ENCODE measurements at places on chromosomes 7 and 10.

DNA sequence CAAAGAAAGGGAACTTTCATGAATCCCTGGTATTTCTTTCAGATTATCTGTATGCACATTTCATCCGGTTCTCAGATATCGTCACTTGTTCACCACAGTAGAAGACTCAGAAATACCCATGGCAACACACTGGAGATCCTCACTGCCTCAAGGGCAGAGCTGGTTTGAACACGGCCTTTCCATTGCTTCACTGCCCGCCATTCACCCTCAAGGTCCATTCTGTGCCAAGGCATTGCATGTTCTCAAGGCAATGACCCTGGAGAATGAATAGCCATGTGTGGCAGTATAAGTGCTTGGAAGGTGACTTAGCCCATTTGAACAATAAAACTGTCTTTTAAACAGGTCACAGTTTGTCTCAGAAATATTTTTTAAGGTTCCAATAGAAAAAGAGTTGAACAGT lies 606.5 kb downstream of the IPMK start:
- DNase-seq = no peak

DNA sequence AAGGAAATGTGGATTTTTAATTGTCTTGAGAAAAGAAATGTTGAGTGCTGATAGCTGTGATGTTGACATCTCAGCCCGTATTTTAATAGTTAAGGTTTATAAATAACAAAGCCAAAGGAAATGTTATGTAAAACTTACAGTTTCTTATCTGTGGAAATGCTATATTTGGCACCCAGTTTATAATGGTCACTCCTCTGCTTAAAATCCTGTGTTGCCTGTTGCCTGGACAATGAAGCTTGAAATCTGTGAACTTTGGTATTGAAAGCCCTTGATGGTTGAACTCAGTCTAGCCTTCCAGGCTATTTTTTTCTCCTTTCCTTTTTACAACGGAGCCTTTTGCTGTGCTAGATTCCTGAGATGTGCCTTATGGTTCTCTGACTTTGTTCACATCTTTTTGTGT lies 46.5 kb downstream of the MCU start:
- no peak for DNase-seq

DNA sequence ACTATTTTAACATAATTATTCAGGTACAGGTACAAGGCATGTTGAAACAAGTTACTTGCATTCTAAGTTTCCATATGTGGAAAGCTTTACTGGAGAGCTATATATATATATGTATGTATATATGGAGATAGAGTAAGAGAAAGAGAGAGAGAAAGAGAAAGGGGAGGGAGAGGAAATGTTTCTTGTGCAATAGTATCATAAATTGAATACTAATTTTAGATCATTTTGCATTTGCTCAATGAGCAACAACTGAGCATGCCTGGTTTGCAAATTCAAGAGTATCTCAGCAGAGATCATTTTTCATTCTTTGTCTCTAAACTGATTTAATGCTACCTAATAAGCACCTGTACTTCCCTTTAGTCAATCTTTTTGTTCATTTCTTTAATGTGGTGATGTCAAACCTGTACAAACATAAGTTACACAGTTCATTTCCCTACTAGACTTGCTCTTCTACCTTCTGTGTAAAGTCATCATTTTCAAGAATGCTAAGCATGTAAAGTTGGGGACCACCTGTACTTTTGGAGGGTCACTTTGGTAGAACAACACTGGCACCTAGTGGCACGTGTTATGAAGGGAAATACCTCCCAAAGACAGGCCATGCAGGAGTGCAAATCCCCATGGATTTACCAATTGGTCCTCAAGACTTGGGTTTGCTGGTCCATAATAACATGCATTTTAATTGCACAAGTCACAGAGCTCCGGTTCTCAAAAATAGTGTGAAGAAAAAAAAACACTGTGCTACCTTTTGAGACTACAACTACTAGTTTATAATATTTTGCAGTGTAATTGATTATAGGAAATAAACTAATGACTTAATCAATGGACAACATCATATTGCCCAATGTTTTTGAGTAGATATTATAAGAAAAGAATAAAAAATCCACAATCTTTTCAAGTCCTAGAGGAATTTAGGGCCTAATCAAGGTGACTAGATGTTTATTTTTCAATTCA lies 431.2 kb upstream of the IGFBP3 start:
- DNase-seq = no peak

DNA sequence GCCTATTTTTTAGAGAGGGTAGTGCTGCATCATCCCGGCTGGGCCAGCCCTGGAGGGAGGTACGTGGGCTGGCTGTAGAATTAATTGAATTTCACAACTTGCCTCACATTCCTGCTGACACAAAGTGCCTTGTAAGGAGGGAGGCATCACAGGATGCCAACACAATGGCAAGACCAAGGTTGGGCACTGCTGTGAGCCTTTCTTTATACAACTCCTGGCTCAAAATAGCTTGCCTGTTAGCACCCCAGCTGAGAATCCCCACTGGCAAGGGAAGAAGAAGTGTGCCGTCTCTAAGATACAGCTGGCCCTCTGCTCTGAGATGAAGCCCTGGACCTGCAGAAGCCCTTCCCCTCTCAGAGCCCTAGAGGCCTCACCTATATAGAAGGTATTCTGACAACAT lies 873.9 kb downstream of the GRID1 start:
- no peak for DNase-seq

GRCh38 chr7:15305002-15305600 lies 256.7 kb downstream of the AGMO start:
- no peak for DNase-seq

DNA sequence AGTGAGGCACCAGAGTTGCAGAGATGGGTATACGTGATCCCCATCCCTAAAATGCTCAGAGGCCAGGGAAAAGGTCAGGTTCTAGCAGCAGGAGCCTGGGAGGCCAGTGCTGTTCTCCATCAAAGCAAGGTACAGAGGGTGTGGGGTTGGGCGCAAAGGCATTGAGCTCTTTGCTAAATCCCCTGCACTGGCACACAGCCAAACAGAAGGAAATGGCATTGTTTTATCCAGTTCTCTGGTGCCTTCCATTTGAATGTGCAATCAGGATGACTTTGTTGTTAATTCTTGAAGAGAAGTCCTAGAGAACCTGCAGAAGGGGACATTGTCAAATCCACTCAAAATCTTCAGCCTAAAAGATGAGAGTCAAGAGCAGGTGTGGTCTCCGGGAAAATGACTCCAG lies 111.3 kb upstream of the CHST15 start:
- no peak for DNase-seq

DNA sequence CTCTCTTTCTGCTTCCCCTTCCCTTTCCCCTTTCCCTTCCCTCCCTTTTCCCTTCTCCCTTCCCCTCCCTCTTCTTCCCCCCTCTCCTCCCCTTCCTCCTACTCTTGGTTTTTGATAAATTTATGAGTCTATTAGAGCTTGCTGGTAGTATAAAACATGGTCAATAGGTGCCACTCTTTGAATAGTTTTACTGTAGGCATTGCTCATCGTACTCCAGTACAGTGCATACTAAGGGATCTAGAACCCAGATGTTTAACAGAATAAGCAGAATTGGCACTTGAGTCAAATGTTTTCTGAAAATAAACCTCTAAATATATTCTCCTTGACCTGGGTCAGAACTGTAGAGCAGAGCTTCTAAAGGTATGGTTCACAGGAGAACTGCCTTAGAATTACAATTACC lies 126.7 kb downstream of the SORCS3 start:
- DNase-seq = no peak

- no peak for DNase-seq
These were observed 197.2 kb downstream of the HECW1 start for GRCh38 chr7:43309706-43310022.

GRCh38 chr10:63713191-63714144 lies 192.3 kb downstream of the REEP3 start:
- DNase-seq = no peak

DNA sequence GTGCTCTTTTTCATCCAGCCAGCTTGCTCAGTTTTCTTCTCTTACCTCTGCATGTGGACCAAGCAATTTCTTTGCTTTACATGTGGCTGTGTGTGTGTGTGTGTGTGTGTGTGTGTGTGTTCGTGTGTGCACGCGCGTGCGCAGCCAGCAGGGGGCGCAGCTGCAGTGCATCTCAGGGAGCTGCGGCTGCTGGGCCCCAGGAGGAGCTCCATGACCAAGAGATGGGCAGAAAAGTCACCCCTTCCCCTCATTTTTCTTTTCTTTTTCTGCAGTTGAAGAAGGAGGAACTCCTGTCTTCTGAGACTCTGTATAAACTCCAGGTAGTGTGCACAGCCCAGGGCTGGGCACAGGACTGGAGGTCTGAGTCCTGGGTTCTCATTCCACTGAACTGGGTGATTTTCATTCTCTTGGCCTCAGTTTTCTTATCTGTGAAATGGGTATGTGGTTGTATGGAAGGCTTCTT lies 41.8 kb downstream of the BLNK start:
- DNase-seq = peak; percentile 40

- DNase-seq = no peak
These were observed 394.2 kb downstream of the PLXNA4 start for GRCh38 chr7:132181946-132182685.

- no peak for DNase-seq
These were observed 312.1 kb downstream of the PRKG1 start for GRCh38 chr10:51386248-51386885.

DNA sequence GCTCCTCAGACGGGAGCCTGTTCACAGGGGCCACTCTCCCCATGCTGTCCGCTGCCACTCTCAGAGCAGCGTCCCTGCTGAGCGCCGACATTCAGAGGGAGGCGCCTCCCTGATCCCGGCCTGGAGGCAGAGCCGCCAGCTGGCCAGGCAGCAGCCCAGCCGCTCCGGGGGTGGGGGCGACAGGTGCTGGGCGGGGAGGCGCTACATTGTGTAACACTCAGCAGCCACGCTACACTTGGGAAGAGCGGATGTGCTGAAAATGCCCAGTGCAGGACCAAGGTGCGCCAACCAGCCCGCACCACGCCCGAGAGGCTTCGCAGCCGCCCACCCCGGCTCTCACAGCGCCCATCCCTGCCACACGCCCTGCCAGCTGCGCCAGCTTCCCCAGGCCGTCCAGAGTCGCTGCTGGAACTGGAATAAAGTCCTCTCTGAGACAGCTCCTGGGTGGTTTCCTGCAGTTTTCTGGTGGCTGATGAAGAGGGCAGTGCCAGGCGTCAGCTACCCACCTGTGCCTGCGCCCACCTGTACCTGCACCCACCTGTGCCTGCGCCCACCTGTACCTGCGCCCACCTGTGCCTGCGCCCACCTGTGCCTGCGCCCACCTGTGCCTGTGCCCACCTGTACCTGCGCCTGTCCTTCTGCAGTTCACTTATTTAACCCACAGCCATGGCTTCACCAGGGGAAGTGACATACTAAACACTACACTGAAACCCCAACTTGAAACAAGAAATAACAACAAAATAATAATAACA lies 25.7 kb downstream of the STK32C start:
- no peak for DNase-seq

DNA sequence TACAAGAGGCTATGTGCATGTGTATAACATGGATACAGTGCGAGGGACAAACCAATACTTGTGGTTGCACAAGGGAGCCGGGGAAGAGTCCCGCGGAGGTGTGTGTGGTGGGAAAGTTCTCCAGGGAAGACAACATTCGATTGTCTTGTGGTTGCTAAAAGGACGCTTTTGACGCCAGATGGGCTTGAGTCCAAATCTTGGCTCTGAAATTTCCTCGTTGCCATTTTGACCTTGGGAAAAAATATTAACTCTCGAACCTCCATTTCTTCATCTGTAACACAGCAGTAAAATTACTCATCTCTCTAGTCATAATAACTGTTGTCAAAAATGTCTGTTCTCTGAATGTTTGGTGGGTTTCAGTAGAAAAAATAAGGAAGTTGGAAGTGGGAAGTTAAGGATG lies 16.5 kb downstream of the PLXDC2 start:
- no peak for DNase-seq

GRCh38 chr7:51640841-51641240 lies 324.2 kb upstream of the COBL start:
- no peak for DNase-seq

GRCh38 chr7:22781230-22781711 lies 41.4 kb downstream of the TOMM7 start:
- no peak for DNase-seq

DNA sequence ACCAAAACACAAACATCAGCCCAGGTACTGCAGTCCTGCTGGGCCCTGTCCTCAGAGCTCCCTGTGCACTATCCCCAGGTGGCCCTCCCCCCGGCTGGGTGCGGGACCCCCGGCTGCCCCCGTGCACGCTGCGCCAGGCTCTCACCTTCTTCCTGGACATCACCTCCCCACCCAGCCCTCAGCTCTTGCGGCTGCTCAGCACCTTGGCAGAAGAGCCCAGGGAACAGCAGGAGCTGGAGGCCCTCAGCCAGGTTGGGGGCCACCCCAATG lies 14.3 kb downstream of the ATG9B start:
- DNase-seq = no peak

GRCh38 chr10:34433241-34434076 lies 381.6 kb downstream of the PARD3 start:
- no peak for DNase-seq

DNA sequence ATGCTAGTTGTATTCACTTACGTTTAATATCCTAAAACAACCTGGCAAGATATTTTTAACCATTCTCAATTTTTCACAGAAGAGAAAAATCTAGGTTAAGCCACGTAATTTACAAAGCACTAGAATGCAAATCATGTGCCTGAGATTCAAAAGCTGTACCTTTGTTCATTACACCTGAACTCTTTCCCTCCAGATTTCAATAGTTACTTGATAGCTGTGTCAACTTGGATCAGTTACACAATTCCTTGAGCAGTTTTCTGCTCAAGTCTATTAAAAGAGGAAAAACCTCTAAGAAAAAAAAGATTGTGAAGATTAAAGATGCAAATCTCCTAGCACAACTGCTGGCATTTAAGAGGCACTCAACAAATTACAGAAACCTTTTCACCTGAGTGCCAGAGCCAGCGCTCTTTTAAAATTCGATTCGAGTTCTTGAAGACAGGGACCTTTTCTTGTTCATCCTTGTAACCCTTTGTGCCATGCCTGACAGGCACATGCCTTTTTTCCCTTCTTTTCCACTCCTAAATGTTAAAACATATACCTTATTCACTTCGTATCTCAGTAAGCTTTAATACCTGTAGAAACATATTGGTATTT lies 886 bp downstream of the NSUN6 start:
- no peak for DNase-seq

DNA sequence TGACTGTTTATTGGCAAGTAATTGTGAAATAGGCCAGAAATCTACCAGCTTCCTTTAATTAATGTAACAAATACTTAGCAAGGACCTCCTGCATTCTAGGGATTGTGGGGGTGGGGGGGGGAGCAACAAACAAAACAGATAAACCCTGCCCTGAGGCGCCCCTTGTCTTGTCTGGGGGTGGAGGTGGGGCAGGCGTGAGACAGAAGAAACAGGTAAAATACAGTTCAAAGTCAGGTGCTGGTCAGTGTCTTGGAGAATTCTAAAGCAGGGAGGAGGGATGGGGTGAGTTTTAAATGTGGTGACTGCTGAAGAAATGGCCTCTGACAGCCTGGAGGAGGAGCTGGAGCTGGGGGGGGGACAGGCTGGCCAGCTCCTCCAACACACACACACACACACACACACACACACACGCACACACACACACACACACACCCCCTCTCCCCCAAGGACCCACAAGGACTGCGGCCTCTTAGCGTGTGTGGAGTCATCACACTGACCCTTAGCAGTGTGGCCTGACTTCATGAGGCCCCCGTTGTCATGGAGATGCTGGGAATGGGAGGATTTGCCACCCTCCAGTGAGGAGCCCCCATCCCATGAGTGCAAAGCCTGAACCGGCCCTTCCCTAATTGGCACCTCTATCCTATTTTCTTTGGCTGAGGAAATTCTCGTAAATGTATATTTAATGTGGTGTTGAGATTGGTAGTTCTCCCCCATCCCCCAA lies 190.4 kb downstream of the MGMT start:
- no peak for DNase-seq

GRCh38 chr7:156470399-156471320 lies 169.9 kb upstream of the RNF32 start:
- no peak for DNase-seq

Data from stimulated activated CD8-positive, alpha-beta memory T cell treated with anti-CD3 and anti-CD28 coated beads, Interleukin-4, amount 100 ng/mL, for 1 hour (primary cell).